ENCODE measurements at places on chromosomes 1 and 21.
A peak's percentile ranks its signal among the peaks of the same experiment; 100 is the strongest.

DNA sequence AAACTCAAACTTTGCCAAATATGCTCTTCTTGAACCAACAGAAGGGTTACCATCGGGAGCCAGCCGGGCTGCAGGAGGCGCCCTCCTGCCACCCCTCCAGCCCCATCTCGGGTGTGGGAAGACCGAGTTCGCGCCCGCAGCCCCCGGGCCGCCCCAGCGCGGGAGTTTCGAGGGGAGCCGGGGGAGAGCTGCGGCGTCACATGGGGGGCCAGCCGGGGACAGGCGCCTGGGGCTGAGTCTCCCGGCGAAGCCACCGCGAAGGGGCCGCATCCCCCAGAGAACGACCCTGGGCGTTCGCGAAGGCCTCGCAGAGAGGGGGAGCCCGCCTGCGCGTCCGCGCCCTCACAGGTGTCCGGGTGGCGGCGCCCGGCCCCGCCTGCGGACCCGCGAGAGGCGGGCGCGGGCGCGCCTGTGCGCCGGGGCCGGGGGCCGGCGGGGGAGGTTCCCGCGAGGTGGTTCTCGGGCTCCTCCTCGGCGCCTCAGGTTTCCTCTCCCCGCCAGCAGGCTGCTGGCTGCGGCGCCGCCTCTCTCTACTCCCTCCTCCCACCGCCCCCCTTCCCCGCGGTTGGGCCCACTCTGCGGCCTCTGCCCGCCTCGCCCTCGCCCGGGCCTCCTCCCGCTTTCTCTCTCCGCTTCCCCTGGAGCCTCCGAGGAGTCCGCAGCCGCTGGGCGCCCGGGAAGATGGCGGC lies at the start of gene RAVER2:
TSS of gene RAVER2 (plus strand) at position 584 of the 689 bp plus-strand sequence. CDS start at position 682, 98 bp downstream.
- peak; percentile 75 for DNase-seq

- no peak for DNase-seq
Measured at GRCh38 chr1:41199375-41199774, 42.7 kb downstream of the SCMH1 start.

DNA sequence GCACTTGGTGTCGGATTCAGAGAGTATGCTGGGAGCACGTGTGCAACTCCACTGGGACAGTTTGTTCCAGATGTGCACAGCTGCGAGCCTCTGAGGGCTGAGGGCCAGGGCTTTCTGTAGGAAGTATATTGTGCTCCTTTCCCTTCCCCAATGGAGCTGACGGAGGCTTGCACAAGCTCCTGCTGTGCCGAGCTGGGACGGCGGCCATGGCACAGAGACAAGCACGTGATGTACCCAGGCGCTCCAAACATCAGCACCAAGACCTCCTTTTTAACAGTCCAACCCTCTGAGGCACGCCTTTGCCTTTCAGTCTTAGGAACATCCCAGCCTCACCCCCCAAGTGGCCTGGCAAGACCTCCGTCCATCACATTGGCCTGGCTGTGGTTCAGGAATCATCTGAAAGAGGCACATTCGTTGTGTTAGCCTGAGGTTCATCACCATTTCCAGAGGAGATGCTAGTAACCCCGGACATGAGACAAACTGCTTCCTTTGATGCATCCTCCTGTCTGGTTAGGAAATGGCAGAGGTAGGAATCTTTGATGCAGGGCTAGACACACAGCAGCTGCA lies 339.2 kb upstream of the KAZN start:
- no peak for DNase-seq

- no peak for DNase-seq
Measured at GRCh38 chr1:241605146-241605805, 34.9 kb downstream of the CHML start.

DNA sequence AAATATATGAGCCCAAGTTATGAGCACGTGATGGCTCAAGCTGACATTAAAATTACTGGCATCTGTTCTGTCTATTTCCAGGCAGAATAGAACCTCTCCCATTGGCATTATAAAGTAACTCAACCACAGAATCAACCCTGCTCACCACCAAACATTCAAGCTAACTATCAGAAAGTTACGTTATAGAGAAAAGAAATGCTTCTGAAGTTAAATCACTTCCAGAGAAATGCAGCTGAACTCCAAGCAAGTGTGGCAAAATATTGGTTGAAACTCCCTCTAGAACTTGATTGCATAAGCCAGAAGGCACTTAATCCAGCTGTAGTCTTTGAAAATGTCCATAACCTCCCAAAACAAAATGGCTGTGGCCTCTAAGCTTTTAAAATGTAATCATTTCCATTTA lies 36.2 kb upstream of the UBE2U start:
- DNase-seq, result no peak

GRCh38 chr1:159282118-159282517 lies 20.0 kb upstream of the FCER1A start:
- no peak for DNase-seq

DNA sequence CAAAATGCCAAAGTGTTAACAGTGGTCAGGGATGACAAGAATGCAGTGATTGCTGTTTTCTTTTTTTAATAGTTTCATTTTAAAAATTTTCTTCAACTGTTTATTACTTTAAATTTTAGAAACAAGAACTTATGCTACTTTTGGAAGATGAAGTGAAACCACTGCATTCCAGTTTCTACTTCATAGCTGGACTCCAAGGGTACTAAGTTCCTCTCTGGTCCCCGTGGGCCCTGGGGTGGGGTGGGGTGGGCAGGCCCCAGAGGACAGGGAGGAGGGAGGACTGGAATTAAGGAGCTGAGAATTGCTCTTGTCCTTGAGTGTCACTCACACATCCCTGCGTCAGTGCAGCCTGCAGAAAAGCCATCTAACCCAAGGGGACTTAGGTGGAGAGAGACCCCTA lies 97.3 kb downstream of the RAVER2 start:
- DNase-seq, result no peak

GRCh38 chr1:118115567-118116295 lies 69.3 kb downstream of the SPAG17 start:
- no peak for DNase-seq

DNA sequence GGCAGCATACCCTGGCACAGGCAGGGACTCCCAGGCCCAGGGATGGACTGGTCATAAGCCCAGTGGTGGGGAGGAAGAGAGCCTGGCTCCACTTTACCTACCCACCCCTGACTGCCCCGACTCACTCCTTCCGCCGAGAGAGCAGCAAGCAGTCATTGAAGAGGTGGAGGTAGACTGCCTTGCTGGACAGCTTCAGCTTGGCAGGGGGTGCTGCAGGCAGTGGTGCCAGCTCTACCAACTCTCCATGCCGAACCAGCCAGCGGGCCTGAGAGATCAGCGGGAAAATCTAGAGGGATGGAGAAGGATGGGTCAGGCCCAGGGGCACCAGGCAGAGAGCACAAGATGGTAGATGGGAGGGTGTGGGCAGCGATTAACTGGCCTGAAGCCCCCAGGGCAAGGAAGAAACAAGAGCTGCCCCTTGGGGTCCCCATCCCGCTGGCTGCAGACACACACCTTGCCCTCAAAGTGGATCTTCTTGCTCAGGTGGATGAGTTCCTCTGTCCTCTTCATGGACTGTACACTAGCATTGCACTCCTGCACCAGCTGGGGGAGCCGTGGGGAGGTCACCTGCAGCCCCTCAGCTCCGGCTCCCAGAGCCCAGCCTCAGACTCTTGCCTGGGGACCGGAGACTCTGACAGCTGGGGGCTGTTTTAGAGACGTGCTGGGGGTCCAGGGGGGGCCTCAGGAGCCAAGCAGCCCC lies 7.7 kb downstream of the ARHGEF19 start:
- DNase-seq, result peak; percentile 63

GRCh38 chr1:161439280-161440232 lies 65.7 kb upstream of the FCGR2A start:
- DNase-seq, result no peak

DNA sequence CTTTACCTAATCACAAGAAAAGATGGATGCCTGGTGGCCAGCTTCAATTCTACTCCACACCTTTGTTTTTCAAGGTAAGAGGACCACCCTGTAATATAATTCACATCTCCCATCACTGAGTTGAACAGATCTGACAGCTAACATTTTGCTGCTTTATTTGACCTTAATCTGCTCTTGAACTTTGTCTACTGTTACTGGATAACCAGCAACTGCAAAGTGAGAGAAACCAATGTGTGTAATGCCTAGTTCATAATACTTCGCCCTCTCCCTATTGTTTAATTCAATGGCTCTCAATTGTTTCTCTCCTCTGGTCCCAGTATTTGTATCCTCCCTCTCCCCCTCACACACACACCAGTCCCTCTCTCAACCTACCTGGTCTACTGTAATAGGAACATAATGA lies 214.4 kb downstream of the DAB1 start:
- DNase-seq, result no peak

GRCh38 chr1:163257763-163258162 lies 55.0 kb upstream of the RGS5 start:
- no peak for DNase-seq

DNA sequence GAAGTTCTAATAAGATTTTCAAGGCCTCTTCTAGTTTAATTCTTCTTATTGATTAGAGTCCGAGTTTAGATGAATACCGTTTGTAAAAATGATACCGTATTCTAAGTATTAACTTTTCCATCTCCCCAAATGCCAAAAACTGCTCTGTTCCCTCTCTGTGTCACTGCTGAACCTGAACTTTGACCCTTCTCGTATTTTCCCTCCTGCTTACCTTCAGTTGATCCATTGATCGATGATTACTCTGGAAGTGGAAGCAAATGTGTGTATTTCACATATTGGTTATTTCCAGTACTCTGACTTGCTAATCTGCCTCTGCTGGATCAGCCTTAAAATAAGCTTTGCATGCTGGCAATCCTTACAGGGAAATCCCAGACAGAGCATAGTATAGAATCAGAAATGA lies 68.5 kb downstream of the KIF1B start:
- DNase-seq, result no peak

DNA sequence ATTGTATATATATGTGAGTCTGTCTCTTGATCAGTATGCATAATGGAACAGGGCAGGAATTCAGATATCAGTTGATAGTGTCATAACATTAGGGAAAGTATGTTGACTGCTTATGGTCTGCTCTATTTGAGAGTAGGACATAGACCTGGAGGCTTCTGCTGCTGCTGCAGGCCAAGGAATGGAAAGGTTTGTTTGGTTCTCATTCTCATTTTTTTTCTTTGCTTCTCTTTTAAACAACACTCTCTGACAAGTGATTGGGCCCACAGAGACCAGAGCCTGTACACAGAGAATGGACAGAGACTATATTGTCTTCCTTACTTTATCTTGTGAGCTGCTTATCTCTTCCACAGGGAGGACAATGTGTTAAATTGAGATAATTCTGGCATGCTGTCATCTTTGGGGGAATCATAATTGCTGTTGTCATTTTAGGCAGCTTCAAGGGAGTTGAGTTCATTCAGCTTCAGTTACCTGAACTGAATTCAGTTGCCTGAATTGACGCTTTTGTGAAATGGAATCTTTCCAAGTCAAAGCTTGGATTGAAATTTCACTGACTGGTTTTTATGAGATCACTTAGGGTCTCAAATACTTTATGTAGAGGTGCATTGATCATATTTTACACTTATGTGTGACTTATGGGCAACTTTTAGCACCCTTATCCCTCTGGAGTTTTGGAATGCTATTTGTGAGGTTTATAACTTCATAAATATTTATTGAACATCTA lies 16.9 kb downstream of the CAP1 start:
- no peak for DNase-seq

- DNase-seq, result no peak
Measured at GRCh38 chr1:150477733-150478132, 9.5 kb upstream of the TARS2 start.

GRCh38 chr1:32205401-32206370 lies at the start of gene IQCC:
IQCC (plus strand) TSS chr1:32205671; CDS start chr1:32205682, 11 bp downstream.
- peak; percentile 90 for DNase-seq

- no peak for DNase-seq
Measured at GRCh38 chr1:206768472-206769303, 1.9 kb upstream of the IL19 start.

GRCh38 chr1:47680815-47681475 lies 243.1 kb downstream of the FOXD2 start:
- DNase-seq, result no peak

DNA sequence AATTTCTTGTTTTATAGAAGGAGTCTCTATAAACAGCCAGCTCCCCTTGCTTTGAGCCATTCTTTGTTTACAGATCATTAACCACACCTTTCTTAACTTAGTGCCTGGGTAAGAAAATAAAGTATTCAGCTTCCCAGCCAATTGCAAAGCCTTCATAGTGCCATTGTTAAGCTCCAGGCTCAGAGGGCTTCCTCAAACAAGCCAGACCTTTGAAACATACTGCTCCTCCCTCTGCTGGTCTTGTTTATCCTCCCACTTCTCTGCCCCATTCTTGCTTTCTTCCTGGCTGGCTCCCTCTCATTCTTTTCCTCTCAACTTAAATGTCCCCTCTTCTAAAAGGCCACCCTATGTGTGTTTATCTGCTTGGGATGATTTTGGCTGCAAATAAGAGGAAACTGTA lies 319.4 kb upstream of the ST6GALNAC5 start:
- no peak for DNase-seq

DNA sequence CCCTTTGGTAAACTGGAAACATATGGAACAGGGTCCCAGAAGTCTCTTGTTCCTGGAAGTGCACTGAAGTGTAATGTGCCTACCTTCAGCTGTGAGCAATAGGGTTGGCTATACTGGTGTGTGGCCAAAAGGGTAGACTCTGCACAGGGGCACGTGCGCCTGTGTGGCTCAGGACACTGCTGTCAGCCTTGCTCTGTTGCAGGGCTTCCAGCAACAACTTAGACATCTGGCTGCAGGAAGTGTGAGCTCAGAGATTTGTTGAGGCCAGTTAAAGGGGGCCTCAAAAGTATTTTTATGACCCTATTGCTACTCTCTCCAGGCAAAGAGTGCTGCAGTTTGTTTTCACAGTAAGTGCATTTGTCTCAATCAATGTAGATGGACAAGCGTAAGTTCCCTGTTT lies 7.5 kb downstream of the CTPS1 start:
- DNase-seq, result no peak

GRCh38 chr1:147542569-147542897 lies 1.2 kb downstream of the BCL9 start:
- no peak for DNase-seq

- no peak for DNase-seq
Measured at GRCh38 chr21:43312011-43312410, 114.9 kb downstream of the SIK1 start.

- DNase-seq, result no peak
Measured at GRCh38 chr1:28273216-28273860, 14.0 kb downstream of the SESN2 start.

GRCh38 chr1:52727114-52727586 lies 897 bp downstream of the ZYG11B start:
- DNase-seq, result peak; percentile 23

GRCh38 chr1:193799948-193800690 lies 613.7 kb upstream of the B3GALT2 start:
- no peak for DNase-seq

- no peak for DNase-seq
Measured at GRCh38 chr1:237959838-237960237, 69.1 kb upstream of the ZP4 start.

DNA sequence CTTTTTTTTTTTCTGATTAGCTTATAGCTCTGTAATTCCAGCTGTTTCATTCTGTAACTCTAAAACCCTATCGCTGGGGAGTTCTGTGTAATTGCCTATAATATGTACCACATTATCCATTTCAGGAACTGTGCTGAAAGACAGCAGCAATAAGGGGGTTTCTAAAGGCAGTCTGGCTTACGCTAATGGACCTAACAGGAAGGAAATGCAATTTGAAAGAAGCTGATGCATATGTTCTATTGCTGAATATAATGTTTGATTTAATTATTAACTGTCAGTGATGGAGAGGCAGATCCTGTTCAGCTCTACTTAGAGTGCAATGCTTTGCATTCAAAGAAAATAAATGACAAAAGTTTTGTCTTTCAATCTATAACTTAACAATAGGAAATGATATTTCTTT lies 209.4 kb upstream of the SNX7 start:
- no peak for DNase-seq
